ENCODE measurements at places on chromosomes 2 and 18. TPM values are rescaled to one million over a fixed set of nuclear protein-coding genes. Genes with fewer than 3 reads are reported as not detected.

GRCh38 chr2:16271231-16271896 is 331.0 kb downstream of the MYCN start:
- no peak for DNase-seq

GRCh38 chr2:132733094-132733493 is 63.1 kb upstream of the LYPD1 start:
- DNase-seq = no peak

- no peak for DNase-seq
These were observed 4.4 kb upstream of the NEU4 start for GRCh38 chr2:241804326-241805229.

- no peak for DNase-seq
These were observed 682.4 kb downstream of the RNF144A start for GRCh38 chr2:7599462-7600258.

DNA sequence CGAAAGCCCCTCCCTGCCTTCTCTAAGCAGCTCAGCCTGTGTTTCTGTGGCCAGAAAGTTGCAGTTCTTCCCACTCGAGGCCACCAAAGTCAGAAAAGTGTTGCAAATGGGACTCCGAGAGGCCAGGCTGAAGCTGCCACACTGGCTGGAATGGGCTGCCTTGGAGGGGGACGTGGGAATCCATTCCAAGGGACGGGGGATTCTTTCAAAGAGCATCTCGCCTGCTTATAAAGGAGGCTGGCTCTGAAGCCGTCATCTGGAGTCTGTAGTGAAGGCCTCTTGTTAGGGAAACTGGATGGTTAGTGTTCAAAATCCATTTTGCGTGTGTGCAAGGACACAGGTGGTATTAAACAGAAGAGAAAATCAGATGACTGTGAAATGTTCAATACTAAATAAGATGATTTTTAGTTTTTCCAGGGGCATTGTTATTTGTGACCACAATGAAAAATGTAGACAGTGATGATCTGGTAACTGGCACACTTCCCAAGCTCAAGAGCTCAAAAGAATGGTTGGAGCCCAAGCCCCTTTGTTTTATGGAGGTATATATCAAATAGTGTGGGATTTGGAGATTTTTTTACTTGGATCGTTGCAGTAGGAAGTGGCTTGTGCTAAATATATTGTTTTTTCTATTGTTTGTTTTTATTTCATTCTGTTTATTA is 782 bp downstream of the FAM228B start:
- no peak for DNase-seq

DNA sequence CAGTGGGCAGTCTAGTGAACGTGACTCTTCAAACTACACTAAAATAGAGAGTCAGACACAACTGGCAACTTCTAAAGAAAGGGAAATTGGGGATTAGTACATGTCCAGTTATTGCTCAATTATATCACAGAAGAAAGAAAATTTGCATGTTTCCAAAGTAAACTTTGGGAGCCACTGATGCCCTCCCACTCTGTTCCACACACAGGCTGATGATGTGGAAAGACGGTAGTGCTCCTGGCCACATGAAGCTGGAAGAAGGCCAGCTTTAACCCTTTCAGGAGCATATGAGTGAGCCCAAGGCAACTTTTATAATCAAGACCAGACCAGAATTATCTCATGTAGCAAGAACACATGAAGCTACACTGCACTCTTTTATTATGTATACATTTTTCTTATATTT is 141.0 kb downstream of the NR4A2 start:
- no peak for DNase-seq

DNA sequence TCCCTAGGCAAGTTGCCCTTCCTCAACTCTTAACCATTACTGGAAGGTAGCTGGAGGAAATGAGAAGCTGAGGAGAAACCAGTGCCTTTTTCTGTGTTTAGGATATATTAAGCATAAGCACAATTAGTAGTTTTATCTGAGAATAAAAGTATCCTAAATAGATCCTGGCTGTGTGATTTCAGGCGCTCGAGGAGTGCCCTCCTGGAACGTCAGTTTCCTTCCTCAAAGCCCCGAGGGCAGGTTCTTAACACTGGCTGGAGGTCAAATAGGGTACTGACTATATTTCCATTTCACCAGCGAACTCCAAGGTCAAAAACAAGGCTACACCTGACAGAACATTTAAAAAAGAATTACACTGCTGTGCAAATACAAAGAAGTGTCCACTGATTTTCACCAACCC is 1.5 kb upstream of the STON1 start:
- DNase-seq = no peak

- no peak for DNase-seq
These were observed 30.6 kb upstream of the EPG5 start for GRCh38 chr18:45997700-45998151.

The DNAH7 gene
- total RNA-seq = 0.11 TPM

The METTL4 gene
- total RNA-seq = 7.8 TPM

The RNU2-63P gene
- total RNA-seq = not detected

The CFAP65 gene
- not detected for total RNA-seq

The UPP2 gene
- total RNA-seq = not detected

The APOB gene
- total RNA-seq = 9.1 TPM

The RANBP2 gene
- 48.0 TPM for total RNA-seq
